ENCODE measurements at places on chromosomes 3 and 15.

DNA sequence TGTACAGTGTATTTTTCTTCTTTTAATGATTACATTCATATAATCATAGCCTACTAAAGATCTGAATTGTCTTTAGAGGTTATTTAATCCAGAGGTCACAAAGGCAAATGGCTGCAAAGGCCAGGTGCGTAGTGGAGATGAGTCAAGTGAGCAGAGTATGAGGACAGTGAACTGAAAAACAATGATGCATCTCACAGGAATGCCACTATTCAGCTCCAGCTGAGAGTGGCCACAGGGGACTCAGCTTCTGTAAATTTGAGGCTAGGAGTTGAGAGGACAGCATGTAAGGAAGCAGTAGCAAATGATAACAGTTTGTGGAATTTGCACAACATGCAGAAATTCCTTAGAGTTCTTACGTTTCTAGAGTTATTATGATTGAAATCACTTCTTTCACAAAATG lies 50.4 kb downstream of the COL6A5 start:
- no peak for DNase-seq
- H3K36me3 ChIP-seq: no peaks in the 10 kb centered on the region
- H3K4me1 ChIP-seq: no peaks in the 10 kb centered on the region
- no peak overlapping the region for H3K27ac ChIP-seq
- peaks cover 36% of the 10 kb centered on the region for H3K27me3 ChIP-seq
- no peak overlapping the region for H3K4me3 ChIP-seq

GRCh38 chr3:4841225-4841624 lies 138.0 kb upstream of the BHLHE40 start:
- DNase-seq: no peak
- peak overlapping the region; percentile 16 for H3K27ac ChIP-seq
- peaks cover 16% of the 10 kb centered on the region for H3K36me3 ChIP-seq
- H3K4me3 ChIP-seq: no peak overlapping the region
- H3K4me1 ChIP-seq: peaks cover 35% of the 10 kb centered on the region

DNA sequence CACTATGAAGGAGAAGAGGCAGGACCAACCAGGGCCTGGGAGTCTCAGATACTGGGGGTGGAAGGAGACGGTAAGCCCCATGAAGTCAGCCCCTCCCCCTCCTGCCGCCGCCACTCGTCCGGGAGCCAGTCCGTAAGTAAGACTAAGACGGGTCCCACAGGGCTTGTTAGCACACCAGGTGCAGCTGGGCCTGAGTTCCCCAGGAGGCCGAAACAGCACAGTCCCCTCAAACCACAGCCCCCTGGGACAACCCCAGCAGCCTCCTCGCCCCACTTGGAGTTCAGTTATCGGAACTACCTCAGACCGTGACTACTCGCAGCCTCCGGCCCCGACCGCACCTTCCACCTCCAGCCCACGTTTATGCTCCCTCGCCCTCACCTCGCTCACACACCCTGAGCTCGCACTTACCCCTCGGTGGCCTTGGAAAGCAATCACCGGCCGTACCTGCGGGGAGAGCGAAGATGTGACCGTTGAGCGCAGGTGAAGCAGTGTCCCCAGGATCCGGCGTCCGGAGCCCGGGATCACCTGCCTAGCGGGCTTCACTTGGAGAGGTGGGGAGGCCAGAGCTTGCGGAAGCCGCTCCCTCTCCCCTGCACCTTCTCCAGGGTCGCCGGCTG lies 557 bp downstream of the ELL3 start:
- H3K36me3 ChIP-seq: peaks cover 38% of the 10 kb centered on the region
- no peaks in the 10 kb centered on the region for H3K27me3 ChIP-seq
- peaks cover 22% of the 10 kb centered on the region for H3K4me1 ChIP-seq
- peak overlapping the region; percentile 92 for H3K4me3 ChIP-seq

DNA sequence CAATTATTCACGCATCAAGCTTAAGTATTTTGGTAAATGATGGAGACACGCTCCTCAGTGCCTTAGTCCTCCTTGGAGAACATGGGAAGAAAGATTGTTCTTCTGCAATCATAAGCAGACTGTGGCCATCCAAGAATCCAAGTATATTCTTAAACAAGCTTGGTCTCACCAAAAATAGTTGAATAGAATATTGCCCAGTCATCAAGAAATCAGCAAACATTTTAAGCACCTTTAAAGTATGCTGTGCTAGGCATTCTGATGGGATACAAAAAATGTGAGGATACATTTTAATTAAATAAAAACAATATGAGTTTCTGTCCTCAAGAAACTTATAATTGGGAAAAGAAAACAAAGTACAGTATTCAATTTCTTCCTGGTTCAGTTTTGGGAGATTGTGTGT lies 445.5 kb downstream of the CNTN4 start:
- H3K27me3 ChIP-seq: no peaks in the 10 kb centered on the region
- DNase-seq: no peak
- H3K27ac ChIP-seq: no peak overlapping the region
- H3K4me3 ChIP-seq: no peak overlapping the region

GRCh38 chr3:52041118-52041731 lies 15.1 kb downstream of the DUSP7 start:
- DNase-seq: no peak
- H3K27me3 ChIP-seq: no peaks in the 10 kb centered on the region
- H3K4me1 ChIP-seq: peaks cover 6% of the 10 kb centered on the region
- no peak overlapping the region for H3K4me3 ChIP-seq
- peak overlapping the region; percentile 25 for H3K27ac ChIP-seq

DNA sequence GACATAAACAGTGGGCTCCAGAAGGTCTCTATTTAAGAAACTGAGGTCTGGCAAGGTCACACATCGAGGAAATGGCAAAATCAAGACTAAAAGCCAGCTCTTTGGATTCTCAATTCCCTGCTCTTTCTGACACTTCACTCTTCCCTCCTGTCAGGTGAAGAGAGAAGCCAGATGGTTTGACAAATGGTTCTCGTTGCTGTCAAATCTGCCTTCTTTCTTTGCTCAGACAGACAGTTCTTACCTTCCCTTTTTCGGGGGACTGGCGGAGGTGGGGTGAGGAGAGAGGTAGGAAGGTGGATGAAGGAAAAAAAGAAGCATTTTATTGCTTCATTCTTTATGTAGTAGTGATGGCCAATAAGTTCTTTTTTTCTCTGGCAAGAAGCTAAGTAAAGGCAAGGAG lies 133.4 kb downstream of the LPP start:
- no peak overlapping the region for H3K4me3 ChIP-seq
- DNase-seq: no peak
- no peaks in the 10 kb centered on the region for H3K27me3 ChIP-seq
- no peak overlapping the region for H3K27ac ChIP-seq
- peaks cover 47% of the 10 kb centered on the region for H3K4me1 ChIP-seq

- H3K27me3 ChIP-seq: no peaks in the 10 kb centered on the region
- no peak overlapping the region for H3K4me3 ChIP-seq
- H3K27ac ChIP-seq: no peak overlapping the region
- no peak for DNase-seq
- no peaks in the 10 kb centered on the region for H3K36me3 ChIP-seq
Observed at GRCh38 chr3:54619531-54619930, 308.3 kb downstream of the LRTM1 start.

- H3K27ac ChIP-seq: no peak overlapping the region
- no peaks in the 10 kb centered on the region for H3K4me1 ChIP-seq
- H3K4me3 ChIP-seq: no peak overlapping the region
- DNase-seq: no peak
Observed at GRCh38 chr3:52763466-52763865, 7.3 kb downstream of the NEK4 start.

- DNase-seq: no peak
- no peak overlapping the region for H3K4me3 ChIP-seq
- H3K27ac ChIP-seq: no peak overlapping the region
- no peaks in the 10 kb centered on the region for H3K27me3 ChIP-seq
- H3K4me1 ChIP-seq: peaks cover 4% of the 10 kb centered on the region
Observed at GRCh38 chr3:72338942-72339669, 509.1 kb downstream of the SHQ1 start.

DNA sequence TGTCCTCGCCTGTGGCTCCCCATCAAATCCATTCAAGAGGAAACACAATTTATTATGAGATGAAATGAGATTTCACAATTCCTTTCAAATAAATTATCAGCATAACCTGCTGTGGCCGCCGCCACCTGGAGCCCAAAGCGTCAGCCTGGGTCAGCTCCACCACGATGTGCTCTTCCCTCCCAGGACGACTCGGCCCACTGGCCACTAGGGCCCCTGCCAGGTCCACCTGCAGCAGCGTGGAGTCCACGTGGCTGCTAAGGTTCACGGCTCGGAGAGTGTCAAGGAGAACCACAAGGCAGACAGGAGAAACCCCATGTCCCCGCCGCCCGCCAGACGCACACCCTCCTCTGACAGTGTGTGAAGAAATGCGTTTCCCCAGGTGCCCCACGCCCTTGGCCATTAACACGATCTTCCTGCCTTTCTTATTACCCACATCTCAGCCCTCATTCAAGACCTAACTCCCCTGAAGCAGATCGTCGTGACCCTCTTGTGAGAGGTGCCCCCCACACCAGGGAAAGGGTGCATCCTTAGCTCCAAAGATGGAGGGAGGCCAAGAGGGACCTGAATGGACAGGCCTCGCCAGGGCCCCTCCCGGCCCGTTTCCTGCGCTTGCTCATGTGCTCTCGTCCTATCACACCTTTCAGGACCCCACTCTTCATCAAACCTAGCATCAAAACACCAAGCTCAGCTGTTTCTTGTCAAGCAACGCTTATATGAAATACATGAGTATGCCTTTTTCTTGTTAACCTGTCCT lies 80.6 kb downstream of the OCA2 start:
- H3K27me3 ChIP-seq: peaks cover 11% of the 10 kb centered on the region
- H3K27ac ChIP-seq: no peak overlapping the region
- no peak for DNase-seq

- H3K4me3 ChIP-seq: no peak overlapping the region
- H3K27ac ChIP-seq: no peak overlapping the region
- H3K27me3 ChIP-seq: no peaks in the 10 kb centered on the region
- DNase-seq: no peak
- H3K4me1 ChIP-seq: no peaks in the 10 kb centered on the region
- no peaks in the 10 kb centered on the region for H3K36me3 ChIP-seq
Observed at GRCh38 chr3:93904568-93904967, 69.1 kb downstream of the PROS1 start.

DNA sequence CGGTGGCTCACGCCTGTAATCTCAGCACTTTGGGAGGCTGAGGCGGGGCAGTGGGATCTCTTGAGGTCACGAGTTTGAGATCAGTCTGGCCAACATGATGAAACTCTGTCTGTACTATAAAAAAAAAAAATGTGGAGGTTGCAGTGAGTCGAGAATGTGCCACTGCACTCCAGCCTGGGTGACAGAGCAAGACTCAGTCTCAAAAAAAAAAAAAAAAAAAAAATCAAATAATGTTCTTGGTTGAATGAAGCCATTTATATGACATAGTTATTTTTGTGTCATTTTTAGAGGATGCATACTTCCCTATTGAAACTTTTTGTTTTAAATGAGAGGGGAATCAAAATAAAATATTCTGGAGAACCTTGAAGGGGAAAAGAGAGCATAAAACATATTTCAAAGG lies 3.1 kb downstream of the HMCES start:
- peak overlapping the region; percentile 65 for H3K27ac ChIP-seq
- H3K36me3 ChIP-seq: peaks cover 27% of the 10 kb centered on the region
- H3K27me3 ChIP-seq: no peaks in the 10 kb centered on the region
- no peak for DNase-seq
- peaks cover 38% of the 10 kb centered on the region for H3K4me1 ChIP-seq

- H3K36me3 ChIP-seq: peaks cover 9% of the 10 kb centered on the region
- H3K4me1 ChIP-seq: peaks cover 51% of the 10 kb centered on the region
- peaks cover 36% of the 10 kb centered on the region for H3K27me3 ChIP-seq
- peak within 1 kb of the TSS; percentile 63 for H3K27ac ChIP-seq
- peak within 1 kb of the TSS; percentile 77 for H3K4me3 ChIP-seq
Observed at GRCh38 chr3:127628788-127629466, at the start of gene PODXL2. TSS of gene PODXL2 (plus strand) at chr3:127629185. CDS start at chr3:127629220, 35 bp downstream.

GRCh38 chr3:43497905-43498365 lies 123.9 kb downstream of the ANO10 start:
- H3K27ac ChIP-seq: peak overlapping the region; percentile 3
- DNase-seq: no peak
- no peaks in the 10 kb centered on the region for H3K27me3 ChIP-seq

GRCh38 chr15:63901912-63902670 lies 68.3 kb upstream of the HERC1 start:
- peaks cover 3% of the 10 kb centered on the region for H3K36me3 ChIP-seq
- peaks cover 58% of the 10 kb centered on the region for H3K4me1 ChIP-seq
- H3K27me3 ChIP-seq: no peaks in the 10 kb centered on the region
- no peak overlapping the region for H3K4me3 ChIP-seq
- no peak for DNase-seq
- no peak overlapping the region for H3K27ac ChIP-seq

DNA sequence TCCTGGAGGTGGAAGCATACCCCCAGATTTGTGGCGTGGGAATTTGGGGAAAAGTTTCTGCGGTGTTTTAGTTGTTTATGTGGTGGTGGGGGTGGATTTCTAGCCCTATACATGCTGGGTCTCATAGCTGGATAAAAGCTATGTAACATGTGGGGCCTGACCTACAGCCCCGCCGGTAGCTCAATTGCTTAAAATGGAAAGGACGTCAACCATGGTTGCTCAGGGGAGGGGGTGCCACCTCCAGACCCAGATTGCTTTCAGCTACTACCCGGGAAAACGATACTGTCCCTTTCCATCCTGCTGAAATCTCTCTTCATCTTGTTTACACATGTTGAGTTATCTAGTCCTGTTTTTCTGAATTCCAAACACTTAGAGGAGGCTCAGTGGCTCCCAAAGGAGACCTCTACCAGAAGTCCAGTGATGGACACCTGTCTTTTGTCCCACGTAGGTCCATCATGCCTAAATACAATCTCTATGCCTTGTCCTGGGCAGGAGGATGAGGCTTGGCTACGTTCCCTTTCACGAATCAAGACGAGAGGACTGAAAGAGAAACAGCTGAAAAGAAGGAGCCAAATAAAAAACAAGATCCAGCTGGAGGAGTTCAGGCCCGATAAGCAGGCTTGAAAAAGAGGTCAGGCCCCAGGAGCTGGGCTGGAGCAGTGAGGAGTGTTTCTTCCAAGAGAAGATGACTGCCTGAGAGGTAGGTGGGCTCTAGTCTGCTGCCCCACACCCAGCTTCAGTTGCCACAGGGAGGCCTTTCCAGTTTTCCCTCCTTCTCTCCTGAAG lies 72.1 kb upstream of the TPRG1 start:
- no peaks in the 10 kb centered on the region for H3K36me3 ChIP-seq
- no peak for DNase-seq
- H3K4me1 ChIP-seq: no peaks in the 10 kb centered on the region

DNA sequence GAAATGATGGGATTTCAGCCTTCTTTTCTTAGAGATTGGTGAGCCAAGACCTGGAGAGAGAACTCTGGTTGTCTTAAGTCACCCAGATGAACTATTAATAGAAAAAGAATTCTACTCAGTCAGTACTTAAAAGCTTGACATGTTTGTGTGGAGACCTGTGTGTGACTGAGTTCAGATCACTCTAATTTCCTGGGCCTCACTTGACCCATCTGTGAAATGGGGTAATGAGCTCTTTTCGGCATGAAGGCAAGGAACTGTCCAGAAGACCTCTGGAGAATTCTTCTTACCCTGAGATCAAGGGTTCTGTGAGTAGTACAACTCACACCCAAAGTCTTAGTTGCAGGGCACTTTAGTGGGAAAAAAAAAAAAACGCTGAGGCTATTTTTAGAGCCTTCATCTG lies 92.9 kb downstream of the LPP start:
- no peak overlapping the region for H3K27ac ChIP-seq
- no peaks in the 10 kb centered on the region for H3K27me3 ChIP-seq
- no peaks in the 10 kb centered on the region for H3K36me3 ChIP-seq
